ENCODE measurements at places on chromosomes 3 and 15.

- no peak for DNase-seq
Observed at GRCh38 chr3:128863560-128863959, 15.9 kb upstream of the ACAD9 start.

DNA sequence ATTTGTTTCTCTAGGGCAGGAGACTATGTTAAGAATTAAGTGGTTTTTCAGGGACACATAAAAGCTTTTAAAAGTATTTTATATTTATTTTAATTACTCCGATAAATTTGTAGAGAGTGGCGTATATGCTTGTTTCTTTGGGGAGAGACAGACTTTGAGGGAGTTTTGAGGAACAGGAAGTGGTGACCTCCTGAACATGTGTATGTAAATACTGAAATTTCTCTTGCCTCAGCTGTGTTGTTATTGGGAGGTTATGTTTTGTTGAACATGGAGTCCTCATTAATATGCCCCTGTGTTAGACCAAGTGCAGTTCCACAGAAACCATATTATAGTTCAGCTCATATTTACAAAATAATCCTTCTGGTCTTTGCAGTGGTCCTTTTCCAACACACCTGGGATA is 41.8 kb upstream of the UTS2B start:
- DNase-seq = no peak

DNA sequence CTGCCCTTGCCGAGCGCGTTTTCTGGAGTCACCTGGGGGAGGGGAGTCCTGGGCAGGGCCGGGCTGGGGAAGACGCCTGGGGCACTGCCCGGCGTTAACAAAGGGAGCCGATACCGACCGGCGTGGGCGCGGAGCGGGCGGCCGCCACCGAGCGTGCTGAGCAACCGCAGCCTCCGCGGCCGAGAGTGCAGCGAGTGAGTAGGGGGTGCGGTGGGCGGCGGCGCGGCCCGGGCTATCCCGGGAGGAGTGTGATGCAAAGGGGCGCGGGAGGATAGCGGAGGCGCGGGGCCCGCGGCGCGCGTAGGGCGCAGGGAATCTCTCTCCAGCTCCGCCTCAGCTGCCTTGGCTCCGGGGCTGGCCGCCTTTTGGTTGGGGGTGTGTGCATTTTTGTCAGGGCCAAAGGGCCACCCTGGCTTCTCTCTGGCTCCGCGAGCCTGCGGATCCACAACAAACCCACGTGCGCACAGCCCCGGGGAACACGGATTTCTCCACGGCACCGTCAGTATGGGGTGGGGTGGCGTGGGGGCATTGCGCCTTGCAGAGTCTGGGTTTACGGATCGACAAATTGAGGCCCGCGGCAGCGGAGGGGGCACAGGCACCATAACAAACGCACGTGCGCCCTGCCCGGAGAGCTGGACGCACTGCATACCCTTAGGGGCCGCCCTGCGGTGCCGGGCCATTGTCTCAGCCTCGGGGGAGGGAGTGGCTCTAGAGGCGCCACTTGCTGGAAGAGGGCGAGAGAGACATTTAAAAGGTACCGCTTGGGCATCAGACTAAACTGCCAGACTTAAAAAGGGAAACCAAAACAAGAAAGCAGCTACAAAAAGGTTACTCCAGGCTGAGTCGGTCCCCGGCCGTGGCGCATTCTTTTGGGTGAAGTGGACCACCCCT is 560 bp downstream of the ST6GAL1 start:
- DNase-seq = peak; percentile 42

GRCh38 chr3:46874430-46874829 is 3.1 kb upstream of the PTH1R start:
- DNase-seq = no peak

GRCh38 chr3:118116991-118117390 is 917.7 kb downstream of the IGSF11 start:
- DNase-seq = no peak

DNA sequence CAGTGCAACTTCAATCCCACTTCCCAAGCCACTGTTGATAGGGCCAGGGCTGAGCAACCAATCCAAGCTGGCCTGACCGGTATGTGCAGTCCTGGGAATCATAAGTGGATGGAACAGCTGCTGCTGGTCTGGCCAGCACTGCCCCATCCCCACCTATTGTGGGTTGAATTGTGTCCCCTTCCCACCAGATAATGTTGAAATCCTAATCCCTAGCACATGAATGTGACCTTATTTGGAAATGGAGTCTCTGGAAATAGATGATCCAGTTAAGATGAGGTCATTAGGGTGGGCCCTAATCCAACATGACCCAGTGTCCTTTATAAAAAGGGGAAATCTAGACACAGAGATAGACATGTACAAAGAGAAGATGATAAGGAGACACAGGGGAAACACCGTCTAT is 13.7 kb upstream of the PDIA5 start:
- DNase-seq = no peak

DNA sequence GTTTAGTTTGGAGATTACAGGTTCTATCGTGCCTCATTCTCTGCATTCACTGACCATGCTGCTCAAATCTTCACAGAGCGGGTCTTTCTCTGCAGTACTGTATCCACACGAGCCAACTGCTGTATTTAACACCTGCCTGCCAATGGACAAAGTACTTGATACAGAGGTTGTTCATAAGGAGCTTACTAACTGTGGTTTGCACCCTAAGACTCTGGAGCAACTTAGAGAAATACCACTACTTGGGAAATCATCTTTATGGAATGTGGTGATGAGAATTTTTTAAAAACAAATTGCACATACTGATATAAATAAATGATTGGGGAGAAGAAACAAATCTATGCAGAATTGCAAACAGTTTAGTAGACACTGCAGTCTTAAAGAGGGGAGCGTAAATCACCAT is 90.0 kb downstream of the PPP2R3A start:
- no peak for DNase-seq

GRCh38 chr3:53067567-53067966 is 21.7 kb upstream of the SFMBT1 start:
- no peak for DNase-seq

DNA sequence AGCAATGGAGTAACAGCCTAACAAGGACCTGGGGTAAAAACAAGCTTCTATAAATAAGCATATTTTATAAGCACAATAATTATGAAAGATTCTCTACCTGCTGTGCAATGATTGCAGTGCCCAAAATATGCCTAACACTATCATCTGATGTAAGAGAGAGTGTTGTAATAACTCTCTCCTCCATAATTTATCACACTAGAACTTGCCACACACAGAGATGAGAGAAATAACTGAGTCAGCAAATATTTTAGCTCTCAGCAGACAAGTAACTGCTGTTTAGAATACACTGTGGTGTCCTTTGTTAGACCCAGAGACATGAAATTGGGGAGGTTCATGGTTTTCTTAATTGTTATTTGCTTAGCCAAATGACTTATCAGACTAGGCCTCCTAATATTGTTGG is 105.3 kb upstream of the ACP3 start:
- no peak for DNase-seq

GRCh38 chr3:196431181-196432136 is 768 bp downstream of the UBXN7 start:
- peak; percentile 23 for DNase-seq

DNA sequence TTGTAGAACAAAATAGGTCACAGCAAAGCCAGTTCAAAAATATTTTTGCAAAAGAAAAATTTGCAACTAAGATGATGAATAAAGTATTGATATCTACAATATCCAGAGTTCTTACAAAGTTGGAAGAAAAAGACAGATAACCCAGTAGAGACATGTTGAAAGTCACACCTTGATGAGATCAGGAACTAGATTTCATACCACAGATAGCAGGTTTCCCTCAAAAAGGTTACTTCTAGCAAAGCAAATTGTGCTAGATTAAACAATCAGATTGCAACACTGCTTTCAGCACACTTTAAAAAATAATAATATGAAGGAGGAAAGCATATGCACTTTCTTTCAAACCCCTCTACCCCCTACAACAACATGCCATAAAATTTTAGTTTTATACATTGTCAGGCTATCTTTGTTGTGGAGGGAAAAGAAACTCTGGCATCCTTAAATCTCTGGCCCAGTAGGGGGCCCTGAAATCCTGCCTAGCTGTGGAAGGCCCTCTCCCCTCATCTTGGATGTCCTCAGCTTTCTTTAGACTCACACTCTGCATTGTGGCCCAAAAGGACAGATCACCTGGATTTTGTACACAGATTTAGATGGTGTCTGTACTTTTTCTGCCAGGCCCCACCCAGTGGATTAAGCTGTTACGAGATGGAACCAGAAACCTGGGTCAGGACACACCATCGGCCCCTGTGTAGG is 50.9 kb downstream of the CCR3 start:
- no peak for DNase-seq

GRCh38 chr15:83694536-83694935 is 40.6 kb downstream of the ADAMTSL3 start:
- no peak for DNase-seq

GRCh38 chr15:23690450-23690852 is 3.3 kb upstream of the NDN start:
- no peak for DNase-seq

- peak; percentile 67 for DNase-seq
Observed at GRCh38 chr3:14144423-14145075, 19.7 kb downstream of the TMEM43 start.

DNA sequence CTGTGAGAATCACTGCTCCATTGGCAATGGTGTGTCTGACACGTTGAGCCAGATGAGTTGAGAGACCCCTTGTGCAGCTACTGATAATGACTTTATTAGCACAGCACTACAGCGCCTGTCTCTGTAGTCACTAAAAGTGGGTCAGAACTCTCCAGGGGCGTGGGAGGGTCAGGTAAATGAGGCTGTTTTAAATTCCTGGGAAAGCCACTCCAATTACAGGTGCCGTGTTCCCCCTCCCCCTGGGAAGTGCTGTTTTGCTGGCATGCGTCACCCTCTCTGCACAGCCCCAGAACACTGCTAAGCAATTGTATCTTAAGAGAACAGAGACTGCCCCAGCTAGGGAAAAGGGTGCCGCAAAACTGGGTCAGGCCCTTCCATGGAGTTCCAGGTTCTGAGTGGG is 21.5 kb upstream of the CPNE9 start:
- DNase-seq = no peak
